Hepatocyte (in vitro differentiated cells): ENCODE measurements at places on chromosomes 2 and 18.

GRCh38 chr2:225355788-225356187 lies 43.7 kb upstream of the NYAP2 start:
- no peak for DNase-seq

- peak; percentile 87 for DNase-seq
Observed at GRCh38 chr2:162073888-162074631, at the start of gene DPP4. DPP4 (minus strand) TSS chr2:162074215; CDS start chr2:162073981, 234 bp downstream.

GRCh38 chr2:15813481-15814266 lies 126.7 kb upstream of the MYCN start:
- no peak for DNase-seq

GRCh38 chr2:239561446-239562001 lies 160.7 kb upstream of the HDAC4 start:
- DNase-seq: peak; percentile 61

GRCh38 chr2:182915369-182916326 lies 49.2 kb upstream of the FRZB start:
- peak; percentile 35 for DNase-seq

GRCh38 chr2:29166242-29167039 lies 51.2 kb downstream of the CLIP4 start:
- DNase-seq: no peak

DNA sequence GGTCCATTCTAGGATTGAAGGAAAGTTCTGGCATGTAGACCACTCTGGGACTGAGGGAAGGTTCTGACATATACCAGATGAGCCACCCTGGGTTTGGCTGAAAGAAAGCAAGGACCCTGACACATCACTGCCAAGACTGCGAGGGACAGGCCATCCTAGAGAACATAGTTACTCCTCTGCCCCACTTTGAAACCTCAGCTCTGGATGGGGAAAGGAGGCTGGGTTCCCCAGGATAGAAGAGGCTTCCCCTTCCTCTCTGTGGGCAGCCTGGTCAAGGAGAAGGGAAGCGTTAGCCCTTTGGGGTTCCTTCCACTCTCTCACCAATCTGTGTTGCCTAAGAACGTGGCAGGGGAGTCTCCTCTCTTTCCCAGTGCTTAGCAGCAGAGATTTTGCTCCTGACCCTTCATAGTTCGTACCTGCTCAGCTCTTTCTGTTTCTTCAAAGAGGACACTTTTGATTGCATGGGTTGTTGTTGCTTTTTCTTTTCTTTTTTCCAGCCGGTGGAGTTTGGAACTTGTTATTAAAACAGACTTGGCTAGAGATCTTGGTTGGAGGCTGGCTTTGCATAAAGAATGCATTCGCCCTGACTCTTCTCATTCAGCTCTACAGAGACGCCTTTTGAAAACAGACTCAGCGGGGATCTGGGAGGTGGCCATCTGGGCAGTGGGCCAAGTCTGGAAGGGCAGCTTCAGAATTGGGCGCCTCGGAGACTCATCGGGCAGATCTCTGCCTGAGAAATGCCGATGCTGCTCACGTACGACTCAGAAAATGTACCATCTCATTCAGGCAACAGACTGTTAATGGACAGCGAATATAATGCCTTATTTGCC lies 166.1 kb downstream of the CLIP4 start:
- peak; percentile 51 for DNase-seq

- no peak for DNase-seq
Observed at GRCh38 chr2:164523009-164523408, 98.3 kb downstream of the GRB14 start.

- DNase-seq: no peak
Observed at GRCh38 chr2:108806371-108807113, 20.0 kb downstream of the CCDC138 start.

- DNase-seq: no peak
Observed at GRCh38 chr18:62991959-62992358, 276.6 kb downstream of the PHLPP1 start.

GRCh38 chr2:28231110-28231631 lies 161.5 kb upstream of the FOSL2 start:
- no peak for DNase-seq

DNA sequence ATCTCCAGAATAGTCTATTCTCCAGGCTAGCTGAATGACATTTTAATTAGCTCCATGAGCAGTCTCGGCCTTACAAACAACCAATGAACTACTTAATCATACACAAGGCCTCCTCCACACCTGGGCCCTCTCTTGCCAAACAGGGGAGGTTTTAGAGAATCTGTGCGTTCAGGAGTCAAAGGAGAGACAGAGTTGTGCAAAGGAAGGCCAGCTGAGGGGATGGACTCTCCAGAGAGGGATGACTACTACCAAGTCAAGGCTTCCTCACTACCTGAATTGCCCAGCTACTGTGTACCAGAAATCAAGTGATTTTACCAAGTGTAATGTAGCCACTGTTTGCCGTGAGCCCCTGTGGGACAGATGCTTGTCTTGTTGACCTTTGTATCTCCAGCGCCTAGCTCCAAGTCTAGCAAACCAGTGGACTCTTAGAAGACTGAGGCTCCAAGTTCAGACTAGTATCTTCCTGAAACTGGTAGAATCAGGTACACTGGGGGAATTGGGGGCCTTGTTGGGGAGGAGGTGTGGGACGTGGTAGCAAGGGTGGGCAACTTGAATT lies 123.1 kb upstream of the STON1 start:
- DNase-seq: no peak

DNA sequence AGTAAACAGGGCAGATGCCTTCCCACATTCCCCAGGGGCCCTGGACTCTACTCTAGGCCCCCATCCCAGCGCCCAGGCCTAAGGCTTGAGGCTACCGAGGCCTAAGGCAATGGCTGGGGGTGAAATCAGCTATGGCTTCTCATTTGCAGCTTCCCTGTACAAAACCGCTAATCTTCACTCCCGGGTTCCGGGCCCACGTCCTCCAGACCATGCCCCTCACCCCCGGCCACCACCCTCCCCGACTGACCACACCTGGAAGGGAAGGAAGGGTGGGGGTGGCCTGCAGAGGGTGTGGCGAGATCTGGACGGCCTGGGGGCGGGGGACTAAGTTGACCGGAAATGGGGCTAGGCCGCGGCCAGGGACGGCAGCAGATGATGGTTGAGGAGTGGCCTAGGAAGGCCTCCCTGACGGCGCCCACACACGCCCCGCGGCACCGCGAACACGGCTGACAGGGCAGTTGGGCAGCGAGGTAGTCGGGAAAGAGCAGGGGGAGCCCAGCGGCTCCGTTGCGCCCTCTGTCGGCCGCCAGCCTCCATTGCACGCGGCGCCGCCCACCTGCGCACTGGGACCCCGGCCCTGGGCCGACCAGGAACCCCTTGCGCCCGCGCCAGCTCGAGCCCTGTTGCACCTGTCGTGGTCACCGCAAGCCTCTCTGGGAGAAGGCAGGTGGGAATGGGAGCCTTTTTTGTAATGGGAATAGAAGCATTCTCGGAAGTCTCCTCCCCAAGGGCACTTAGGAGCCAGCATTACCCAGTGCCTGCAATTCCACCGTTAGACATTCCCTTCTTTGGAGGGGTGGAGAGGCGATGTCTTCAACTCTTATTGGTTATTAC lies 117.1 kb upstream of the STPG4 start:
- peak; percentile 59 for DNase-seq

DNA sequence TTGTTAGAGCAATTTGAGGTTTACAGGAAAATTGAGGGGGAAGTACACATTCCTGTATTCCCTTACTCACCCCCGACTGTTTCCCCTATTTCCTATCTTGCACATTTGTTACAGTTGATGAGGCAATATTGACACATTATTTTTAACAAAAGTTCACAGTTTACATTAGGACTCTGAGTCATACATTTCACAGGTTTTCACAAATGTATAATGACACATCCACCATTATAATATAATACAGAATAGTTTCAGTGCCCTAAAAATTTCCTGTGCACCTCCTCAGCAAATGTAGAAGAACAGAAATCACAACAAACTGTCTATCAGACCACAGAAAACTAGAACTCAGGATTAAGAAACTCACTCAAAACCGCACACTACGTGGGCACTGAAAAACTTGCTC lies 160.6 kb upstream of the RMP24 start:
- DNase-seq: no peak

GRCh38 chr2:199019898-199020507 lies 437.7 kb downstream of the SATB2 start:
- DNase-seq: peak; percentile 60

- DNase-seq: no peak
Observed at GRCh38 chr18:55249550-55249949, 290.3 kb upstream of the CCDC68 start.

DNA sequence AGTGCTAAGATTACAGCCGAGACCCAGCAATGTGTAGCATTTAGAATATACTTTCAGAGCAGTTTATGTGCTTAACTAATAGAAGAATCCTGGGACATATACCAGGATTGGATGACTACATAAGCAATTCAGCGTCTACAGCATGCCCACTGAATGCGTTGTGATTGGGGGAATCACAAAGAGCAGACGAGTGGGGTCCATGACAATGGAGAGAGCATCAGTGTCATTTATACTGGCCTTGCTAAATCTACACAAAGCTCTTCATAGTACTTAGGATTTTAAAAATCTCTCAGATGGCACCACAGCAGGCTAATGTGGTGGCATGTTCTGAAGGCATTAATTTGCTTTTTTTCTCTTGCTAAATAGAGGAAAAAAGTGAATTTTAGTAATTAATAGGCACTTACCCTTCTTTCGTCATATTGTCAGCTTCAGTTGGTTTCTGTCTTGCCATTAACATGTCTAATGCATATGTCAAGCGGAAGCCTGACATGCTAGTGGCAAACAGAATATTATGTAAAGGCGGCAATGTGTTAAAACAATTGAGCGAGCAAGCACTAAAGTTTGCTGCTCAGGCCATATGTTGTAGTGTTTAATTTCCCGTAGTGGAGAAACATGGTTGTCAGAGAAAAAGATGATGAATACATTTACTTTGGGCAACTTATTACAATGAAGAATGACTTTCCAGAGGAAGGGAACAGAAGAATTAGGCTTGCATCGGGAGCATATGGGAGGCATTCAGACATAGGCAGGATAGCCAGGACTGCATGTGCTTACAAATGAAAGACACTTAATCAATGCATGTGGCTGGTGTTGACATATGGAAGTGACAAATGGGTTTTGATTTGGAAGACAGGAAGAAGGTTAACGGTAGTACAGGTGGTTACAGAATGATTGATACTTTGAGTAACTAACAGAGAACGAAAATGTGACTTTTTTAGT lies 145.2 kb downstream of the ICOS start:
- DNase-seq: no peak

GRCh38 chr18:7941533-7941932 lies 374.4 kb downstream of the PTPRM start:
- DNase-seq: no peak

DNA sequence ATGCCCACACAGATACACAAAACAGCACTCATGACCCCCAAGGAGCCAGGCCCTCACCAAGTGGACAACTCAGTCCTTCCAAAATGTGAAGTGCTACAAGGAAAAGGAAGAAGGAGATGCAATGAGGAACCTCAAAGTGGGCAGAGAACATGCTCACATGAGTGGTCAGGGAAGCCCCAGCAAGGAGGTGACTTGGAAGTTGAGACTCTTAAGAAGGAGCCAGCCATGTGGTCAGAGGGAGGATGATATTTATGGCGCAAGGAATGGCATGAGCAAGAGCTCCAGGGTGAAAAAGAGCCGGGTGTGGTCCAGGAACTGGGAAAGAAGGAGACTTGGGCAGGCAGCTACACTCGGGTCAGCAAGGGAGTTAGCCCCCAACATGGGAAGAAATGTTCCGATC lies 30.0 kb upstream of the KLHL29 start:
- DNase-seq: no peak

DNA sequence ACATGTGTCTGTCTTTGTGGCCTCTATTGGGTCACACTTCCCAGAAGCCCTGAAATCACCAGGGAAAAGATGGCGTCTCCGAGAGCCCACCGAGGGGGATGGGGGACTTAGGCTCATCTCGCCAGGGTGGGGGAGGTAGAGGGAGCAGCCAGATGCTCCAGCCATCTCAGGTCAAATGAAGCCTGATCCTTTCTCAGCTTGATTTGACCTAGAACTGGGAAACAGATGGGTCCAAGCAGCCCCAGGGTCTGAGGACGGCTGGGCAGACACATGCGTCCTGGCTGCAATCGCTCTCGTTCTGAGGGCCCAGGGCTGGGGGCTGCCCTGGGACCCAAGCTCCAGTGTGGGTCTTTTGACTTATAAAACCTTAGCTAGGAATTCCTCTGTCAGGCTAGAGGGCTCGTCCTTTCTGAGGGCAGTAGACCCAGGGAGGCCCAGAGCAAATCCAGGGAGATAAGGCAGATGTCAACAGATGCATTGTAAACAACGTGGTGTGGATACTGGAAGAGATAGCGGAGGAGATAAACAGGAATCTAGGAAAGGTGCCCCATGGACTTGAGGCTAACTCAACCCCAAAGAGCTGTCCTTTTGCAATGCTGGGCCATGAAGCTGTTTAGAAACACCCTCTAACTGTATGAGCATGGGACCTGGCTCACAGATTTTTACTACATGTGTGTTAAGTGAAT lies 127.7 kb downstream of the MYCN start:
- DNase-seq: peak; percentile 35

DNA sequence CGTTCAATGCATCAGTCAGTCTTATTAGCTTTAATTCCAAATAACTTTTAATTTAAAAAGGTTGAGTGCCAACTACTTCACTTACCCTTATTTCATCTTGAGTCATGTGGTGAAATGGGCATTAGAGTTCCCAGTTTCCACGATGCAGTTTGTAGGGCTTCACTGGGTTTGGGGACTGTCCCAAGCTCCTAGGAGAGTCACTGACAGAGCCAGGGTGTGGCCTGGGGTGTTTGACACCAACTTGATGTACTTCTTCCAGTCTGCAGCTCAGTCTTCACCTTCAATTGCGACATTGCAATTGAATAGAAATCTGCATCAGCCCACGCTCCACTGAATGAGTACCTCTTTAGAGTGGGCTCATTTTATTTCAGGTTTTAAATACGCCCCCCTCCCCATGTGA lies 165.3 kb downstream of the ARL4C start:
- DNase-seq: no peak

GRCh38 chr2:7060631-7061449 lies 143.6 kb downstream of the RNF144A start:
- no peak for DNase-seq

DNA sequence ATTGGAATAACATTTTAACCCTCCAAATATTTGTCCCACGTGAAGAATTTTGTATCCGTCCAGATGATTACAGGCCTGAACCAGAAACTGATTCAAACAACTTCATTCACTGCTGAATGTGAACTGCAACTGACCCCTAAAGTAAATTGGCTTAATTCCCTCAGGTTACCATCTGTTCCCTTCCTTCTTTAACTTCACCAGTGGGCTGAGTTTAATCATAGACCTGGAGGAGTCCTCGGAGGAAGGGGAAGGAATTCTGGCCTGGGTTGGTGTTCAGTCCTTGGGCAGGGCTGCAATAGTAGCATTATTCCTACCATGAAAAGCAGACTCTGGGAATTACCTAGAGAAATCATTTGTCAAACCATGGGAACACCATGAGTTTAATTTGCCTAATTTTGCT lies 207.4 kb downstream of the TMEM247 start:
- no peak for DNase-seq

- DNase-seq: peak; percentile 72
Observed at GRCh38 chr2:231530099-231531011, at the start of gene NMUR1. NMUR1 (minus strand) TSS chr2:231530445; CDS start chr2:231530361, 84 bp downstream.

- no peak for DNase-seq
Observed at GRCh38 chr2:241519669-241520068, 11.3 kb upstream of the STK25 start.

GRCh38 chr2:211216221-211216620 lies 659.8 kb downstream of the CPS1 start:
- DNase-seq: no peak

GRCh38 chr2:214881647-214882202 lies 72.2 kb upstream of the BARD1 start:
- peak; percentile 22 for DNase-seq
